ENCODE measurements at places on chromosomes 5 and 9.

DNA sequence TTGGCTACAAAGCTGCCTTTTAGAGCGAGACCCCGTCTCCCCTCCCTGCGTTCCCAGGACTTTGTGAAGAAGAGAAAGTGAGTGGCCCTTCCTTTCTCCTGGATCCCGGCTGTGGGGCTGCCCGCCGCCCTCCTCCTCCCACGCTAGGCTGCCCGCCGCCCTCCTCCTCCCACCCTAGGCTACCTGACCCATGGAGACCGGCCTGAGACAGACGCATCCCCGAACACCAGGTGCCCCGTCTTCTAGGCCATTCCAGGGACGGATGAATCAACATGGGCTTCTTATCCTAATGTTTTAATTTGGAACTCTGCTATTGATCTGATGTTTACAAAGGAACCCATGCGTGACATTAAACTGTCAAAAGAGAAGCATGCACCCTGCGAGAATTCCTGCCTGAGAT is 117.3 kb upstream of the LPCAT1 start:
- DNase-seq = no peak

DNA sequence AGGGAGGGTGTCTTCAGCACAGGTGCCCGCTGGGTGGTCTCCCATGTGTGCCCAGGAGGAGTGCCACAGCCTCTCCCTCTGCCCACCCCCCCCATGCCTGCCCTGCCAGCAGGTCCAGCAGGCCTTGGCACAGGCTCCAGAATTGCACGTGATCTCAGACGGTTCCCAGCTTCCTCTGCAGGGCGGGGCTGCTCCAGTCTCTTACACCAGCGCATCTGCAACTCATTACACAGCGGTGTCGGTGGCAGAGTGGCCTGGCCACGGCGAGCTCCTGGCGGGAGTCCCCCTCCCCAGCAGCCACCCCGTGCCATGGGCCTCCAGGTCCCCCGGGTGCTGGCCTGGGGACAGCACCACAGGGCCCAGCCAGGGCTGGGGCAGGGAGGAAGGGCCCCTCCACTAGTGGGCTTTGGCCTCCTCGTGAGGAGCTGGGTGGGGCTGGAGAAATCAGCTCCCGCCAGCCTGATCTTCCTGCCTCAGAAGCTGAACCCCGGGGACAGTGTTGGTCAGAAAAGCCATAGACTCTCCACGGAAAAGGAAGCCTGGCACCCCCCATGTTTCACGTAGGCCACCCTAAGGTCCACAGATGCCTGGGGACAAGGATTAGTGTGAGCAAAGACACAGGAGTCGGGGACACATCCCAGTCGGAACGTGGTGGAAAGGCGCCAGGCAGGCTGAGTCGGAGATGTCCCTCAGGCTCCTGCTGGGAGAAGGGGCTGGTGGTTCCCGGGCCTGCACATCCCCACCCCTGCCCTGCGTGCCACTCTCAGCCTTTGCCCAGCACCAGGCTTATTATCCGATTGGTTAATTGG is 40.2 kb downstream of the RXRA start:
- no peak for DNase-seq

DNA sequence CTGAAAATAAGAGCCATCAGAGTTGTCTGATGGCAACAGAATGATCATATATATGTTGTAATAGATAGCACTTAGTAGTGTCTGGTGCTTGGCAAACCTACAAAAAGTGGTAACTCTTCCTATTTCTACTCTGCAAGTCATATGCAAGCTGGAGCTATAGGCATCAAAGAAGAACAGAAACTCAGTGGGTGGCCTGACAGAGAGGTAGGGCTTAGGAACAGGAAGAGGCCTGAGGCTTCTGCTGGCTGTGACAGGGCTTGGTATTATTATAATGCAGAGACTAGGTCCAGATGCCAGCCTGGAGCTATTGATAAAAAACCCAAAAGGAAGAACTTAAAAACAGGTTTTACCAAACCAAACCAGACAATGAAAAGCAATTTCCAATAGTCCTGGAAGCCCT is 4.4 kb upstream of the DIAPH1 start:
- DNase-seq = no peak

DNA sequence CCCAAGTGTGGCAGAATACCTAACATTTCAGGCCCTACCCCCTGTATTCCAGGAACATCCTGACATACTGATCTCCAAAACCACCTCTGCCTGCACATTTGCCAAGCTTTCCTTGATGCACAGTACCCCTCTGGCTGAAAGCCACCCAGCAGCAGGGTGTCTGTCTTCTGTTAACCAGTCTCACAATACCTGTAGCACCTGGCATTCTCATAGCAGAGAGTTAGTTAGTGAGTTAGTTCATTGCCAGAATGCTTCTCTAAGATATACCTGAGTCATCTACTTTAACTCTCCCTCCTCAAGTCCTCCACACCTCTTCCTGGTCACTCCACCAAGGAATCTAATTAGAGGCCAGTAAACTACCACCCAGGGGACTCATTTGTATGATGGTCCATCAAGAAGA is 46.1 kb upstream of the IL7R start:
- no peak for DNase-seq

DNA sequence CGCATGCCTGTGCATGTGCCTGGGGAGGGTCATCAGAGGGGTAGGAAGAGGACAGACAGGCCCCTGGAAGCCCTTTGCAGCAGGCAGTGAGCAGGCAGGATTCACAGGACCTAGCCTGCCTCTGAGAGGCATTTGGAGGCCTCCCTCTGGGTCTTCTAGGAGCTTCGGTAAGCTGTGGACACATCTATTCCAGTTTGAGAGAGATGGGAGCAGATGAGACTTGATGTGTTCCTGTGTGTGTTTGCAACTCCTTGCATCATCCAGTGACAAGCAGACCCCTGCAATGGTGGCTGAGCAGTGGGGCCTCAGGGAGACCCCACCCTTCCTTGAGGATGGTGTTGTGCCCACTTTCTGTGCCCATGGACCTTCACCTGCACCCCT is 64.0 kb downstream of the GADD45G start:
- DNase-seq = no peak

DNA sequence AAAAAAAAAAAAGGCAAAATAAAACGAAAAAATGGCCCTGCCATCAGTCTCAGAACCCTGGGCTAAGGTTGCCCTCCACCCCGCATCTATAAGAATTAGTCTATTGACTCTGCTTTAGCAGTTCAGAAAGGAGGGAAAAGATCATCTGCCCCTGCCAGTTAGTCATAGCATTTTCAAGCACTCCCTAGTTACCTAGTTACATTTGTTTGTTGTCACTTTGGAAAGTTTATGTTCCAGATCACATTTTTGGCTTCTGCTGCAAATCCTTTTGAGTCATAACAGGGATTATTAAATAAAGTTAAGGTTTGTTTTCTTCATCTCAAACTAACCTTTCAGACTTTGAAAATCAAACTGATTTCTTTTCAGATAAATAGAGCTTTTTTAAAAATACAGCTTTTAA is 52.1 kb downstream of the AQP7 start:
- no peak for DNase-seq

DNA sequence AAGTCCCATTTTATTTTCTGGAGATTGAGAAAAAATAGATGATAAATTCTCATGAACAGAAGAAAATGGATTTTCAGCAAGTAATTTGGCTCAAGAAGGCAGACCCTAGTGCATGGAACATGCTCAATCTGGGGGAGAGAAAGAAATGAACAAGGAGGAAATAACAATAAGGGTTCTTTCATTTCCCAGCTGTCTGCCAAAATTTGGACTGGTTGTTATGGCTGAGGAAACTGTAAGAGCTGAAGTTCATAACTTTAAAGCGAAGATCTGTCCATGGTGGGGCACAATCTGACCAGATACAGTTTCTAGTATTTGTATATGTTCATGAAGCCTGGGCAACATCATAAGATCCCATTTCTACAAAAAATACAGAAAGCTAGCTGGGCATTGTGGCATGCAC is 1386.5 kb upstream of the DMAC1 start:
- no peak for DNase-seq

DNA sequence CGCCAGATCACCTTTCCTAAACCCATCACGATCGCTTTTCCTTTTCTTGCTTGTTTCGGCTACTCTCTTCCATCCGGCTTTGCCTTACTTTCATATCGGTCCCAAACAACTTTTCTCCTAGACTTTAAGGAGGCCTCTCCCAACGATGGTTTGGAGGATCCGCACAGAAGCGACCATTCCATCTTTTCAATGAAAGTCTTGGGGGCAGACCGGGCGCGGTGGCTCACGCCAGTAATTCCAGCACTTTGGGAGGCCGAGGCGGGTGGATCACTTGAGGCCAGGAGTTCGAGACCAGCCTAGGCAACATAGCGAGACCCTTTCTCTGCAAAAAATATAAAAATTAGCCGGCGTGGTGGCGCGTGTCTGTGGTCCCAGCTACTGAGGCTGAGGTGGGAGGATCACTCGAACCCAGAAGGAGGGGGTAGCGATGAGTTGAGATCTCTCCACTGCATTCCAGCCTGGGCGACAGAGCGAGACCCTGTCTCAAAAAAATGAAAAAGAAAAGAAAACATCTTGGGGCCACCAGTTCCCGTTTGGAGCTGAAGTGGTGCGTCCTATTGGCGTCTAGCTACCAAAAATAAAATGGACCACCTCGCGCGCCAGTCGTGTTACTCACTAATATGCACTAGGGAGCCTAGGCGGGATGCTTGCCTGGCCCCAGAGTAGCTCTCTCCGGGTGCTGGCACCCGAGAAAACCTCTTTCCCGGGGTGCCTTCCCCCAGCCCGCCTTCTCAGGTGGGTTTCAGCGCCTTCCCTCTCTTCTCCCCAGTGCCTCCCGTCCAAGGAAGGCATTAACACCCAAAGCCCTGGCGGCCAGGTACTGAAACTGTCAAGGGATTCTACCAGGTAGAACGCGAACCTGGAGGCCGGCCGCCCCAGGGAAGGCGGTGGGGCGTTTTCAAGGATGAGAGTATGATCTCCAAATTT is 800 bp upstream of the AP3B1 start:
- DNase-seq = peak; percentile 30

DNA sequence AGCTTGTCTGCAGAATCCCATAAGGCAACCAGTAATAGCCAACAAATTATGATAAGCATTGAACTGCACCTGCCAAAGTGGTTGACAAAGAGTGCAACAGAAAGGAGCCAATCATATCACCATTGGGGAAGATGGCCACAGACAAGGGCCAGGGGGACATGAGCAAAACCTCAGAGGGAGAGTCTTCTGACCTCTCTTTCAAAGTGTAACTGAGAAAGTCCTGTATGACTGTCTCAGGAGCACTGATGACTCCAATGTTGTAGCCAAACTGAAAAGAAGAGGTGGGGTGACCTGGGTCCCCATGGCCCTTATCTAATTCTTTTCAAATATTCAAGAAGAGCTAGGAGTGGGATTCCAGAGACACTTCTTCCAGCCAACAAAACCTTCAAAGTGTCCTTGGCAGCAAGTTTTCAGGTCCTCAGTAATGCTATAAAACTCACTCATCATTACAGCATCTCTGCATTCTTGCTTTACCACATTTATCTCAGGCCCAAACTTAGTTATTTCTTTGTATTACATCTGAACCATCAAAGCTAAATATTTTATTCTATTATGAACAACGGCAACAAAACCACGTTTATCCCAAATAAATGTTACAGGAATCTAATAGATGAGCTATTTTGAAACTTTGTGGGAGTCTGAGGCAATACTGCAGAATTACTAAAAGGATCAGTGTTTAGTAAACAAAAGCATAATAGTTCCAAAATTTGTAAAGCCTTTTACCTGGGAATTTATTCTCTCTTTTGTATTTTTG is 24.4 kb downstream of the FBLL1 start:
- no peak for DNase-seq

DNA sequence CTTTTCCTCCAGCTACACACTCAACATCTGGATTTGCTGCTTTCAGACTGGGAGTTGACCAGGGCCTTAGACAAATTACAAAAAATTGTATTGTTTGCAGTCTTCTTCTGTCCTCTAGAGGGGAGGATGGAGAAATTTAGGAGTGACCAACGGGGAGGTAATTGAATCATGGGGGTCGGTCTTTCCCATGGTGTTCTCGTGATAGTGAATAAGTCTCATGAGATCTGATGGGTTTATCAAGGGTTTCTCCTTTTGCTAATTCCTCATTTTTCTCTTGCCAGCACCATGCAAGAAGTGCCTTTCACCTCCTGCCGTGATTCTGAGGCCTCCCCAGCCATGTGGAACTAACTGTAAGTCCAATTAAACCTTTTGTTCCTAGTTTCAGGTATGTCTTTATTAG is 4.2 kb downstream of the IFNA8 start:
- DNase-seq = no peak

GRCh38 chr9:112396872-112397271 is 17.0 kb downstream of the HSDL2 start:
- DNase-seq = no peak

- DNase-seq = no peak
Observed at GRCh38 chr5:178902849-178903248, 7.1 kb downstream of the ZFP2 start.

- DNase-seq = no peak
Observed at GRCh38 chr5:88544136-88544645, 275.5 kb upstream of the TMEM161B start.

- DNase-seq = no peak
Observed at GRCh38 chr5:156331181-156331580, 4.2 kb downstream of the SGCD start.

DNA sequence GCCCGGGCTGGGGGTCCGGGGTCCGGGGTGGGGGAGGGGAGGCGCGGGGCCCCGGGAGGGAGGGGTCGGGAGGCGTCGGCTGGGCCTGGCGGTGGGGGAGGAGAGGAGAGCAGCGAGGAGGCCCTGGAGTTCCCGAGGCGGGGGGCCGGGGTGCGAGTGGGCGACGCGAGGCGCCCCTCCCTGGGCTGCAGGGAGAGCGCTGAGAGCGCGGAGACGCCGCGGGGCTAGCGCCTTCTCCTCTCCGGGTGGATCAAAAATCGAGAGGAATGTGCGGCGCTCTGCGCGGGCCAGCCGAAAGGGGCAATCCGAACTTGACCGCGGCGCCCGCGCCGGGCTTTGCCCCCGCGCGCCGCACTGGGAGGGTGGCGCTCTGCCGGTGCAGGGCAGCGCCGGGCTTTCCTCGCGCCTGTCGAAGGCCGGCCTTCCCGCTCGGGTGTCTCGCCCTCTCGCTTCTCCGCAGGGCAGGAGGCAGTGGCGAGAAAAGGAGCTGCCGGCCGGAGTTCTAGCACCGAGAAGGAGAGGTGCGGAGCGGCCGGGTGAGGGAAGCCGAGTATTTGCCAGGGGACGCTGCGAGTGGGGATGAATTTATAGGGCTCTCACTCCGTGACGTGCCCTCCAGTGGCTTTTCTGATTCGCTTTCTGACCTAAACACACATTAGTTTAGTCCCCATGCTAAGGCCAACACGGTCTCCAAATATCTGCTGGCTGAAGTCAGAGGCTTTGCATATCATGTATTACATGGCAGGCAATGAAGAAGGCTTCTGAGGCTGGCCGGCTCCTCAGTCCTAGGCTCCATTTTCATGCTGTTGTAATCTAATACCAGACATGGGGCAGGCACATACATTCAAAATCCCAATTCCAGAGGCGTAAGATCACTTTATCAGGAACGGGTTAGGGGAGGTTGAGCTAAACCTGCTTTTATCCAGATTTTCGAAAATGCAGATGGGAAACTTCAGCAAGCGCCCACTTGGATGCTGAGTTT is 503 bp upstream of the GDNF start:
- no peak for DNase-seq

DNA sequence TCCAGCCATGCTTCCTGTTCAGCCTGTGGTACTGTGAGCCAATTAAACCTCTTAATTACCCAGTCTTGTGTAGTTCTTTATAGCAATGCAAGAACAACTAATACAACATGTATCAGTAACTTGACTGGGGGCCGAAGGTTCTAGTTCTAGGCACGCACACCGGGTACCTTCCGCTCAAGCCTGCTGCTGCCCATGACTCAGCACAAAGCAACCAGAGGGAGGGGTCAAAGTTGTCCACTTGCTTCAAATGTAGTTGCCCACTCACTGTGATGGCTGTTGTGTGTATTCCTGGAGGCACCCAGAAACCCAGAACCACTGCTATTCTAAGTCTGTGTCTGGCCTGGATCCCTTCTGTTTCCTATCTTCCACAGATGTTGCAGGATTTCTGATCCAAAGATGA is 222.6 kb downstream of the FRMD3 start:
- no peak for DNase-seq

All from T-helper 2 cell treated with Interferon-gamma antibody and Interleukin-4, amounts not matched to agents 5 μg/mL and 100 μg/mL, for 36 hours (primary cell).